ENCODE measurements at places on chromosomes 12 and 14.

GRCh38 chr12:77064896-77065360 is 441 bp downstream of the E2F7 start:
- peak overlapping the region; percentile 87 for H3K4me3 ChIP-seq
- DNase-seq: no peak
- peaks cover 20% of the 10 kb centered on the region for H3K36me3 ChIP-seq
- no peak overlapping the region for H3K27ac ChIP-seq
- H3K4me1 ChIP-seq: peaks cover 4% of the 10 kb centered on the region

DNA sequence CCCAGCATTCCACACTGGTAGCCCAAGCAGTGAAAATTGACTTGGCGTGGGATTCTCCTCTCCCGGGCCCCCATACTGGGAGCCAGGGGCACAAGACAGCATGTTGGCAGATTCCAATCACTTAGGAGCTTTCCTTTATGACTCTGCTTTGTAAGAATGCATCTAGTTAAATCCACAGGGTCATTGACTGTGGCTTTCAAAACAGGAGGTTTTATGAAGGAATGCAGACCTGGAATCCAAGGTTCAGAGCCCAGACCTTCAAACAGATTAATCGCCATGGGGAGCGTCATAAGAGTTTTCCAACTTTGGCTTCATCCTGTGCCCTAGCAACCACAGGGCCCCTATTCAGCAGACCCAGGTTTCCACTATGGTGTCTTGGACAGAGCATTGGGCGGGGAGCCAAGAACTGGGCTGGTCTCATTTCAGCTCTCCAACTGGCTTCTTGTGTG is 76.4 kb upstream of the RMST start:
- peak overlapping the region; percentile 98 for H3K27ac ChIP-seq
- peaks cover 6% of the 10 kb centered on the region for H3K4me1 ChIP-seq
- no peaks in the 10 kb centered on the region for H3K27me3 ChIP-seq
- no peak for DNase-seq
- H3K36me3 ChIP-seq: no peaks in the 10 kb centered on the region

DNA sequence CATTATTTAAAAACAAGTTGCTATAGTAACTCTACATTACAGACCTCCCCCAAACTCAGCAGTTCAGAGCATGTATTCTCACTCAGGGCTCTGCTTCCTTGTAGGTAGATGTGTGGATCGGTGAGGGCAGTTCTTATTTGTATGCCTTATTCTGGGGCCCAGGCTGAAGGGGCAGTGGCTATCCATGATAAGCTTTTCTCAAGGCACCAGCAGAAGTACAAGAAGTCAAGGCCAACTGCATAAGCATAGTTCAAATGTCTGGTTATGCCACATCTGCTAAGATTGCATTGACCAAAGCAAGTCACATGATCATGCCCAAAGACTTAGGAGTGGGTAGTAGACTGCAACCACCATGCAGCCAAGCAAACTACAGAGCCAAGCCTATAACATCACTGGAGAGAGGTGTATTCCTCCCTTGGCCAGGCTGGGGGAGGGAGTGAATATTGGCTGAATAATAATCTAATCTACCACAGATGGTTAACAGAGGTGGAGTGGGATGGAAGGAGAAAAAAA is 4.6 kb downstream of the PSEN1 start:
- no peak for DNase-seq
- H3K27ac ChIP-seq: no peak overlapping the region

GRCh38 chr14:73780896-73781295 is 66.7 kb upstream of the PNMA1 start:
- H3K4me1 ChIP-seq: peaks cover 38% of the 10 kb centered on the region
- no peaks in the 10 kb centered on the region for H3K27me3 ChIP-seq
- H3K36me3 ChIP-seq: peaks cover 3% of the 10 kb centered on the region

GRCh38 chr12:16359512-16360491 is 12.4 kb downstream of the MGST1 start:
- H3K4me3 ChIP-seq: no peak overlapping the region
- H3K4me1 ChIP-seq: no peaks in the 10 kb centered on the region
- no peak overlapping the region for H3K27ac ChIP-seq

DNA sequence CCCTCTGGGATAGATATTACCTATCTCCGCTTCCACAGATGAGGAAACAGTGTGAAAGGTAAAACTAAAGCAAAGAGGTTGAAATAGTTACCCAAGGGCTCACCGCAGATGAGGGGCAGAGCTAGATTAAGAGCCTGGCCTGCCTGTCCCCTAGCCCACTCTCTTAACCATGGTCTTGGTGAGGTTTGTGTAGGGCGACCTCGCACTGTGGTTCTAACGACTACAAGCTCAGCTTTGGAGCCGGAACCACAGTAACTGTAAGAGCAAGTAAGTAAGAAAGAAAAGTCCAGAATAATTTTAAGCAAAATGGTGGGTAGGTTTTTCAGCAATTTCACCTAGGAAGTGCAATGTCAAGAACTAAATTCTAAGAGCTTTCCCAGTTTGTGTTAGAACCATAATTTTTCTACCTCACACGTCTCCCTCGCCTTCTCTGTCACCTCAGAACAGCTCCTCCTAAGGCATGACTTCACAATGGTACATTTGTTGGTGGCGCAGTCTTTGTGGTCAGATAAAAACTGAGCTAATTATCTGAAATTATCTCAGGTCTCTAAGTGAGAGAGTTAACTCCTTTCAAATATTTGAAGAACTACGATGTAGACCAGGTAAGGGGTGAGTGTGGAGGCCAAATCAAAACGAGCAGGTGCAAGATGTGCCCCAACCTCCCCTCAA is 64.8 kb downstream of the DAD1 start:
- H3K4me3 ChIP-seq: no peak overlapping the region
- DNase-seq: no peak
- no peaks in the 10 kb centered on the region for H3K4me1 ChIP-seq
- no peaks in the 10 kb centered on the region for H3K27me3 ChIP-seq

DNA sequence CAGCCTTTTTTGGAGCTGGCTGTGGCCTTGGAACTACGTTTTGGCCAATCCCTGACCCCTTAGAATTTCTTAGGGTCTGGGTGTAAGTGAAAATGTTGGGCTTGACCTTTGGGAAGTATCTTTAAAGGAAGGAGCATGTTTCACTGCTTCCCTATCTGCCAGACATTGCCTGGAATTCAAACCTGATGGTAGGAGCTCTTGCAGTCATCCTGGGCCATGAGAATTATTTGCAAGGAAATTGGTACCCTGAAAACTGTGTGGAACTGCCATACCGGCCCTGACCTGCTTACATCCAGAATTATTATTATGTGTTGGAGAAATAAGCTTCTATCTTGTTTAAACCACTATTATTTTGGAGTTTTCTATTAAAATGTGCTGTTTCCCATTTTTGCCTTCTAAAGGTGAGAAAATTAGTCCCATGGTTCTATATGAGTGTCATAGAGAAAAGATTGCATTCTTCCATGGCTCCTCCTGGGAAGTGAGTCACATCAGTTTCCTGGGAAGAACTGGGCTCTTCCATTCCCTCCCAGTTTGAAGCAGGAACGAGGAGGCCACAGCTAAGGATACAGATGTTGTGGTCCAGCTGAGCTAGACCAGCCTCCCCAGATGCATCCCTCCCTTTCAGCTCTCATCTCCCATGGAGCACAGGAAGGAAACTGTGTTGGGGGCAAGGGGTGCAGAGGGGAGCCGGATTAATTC is 9.5 kb upstream of the PGF start:
- H3K4me3 ChIP-seq: no peak overlapping the region
- H3K27ac ChIP-seq: no peak overlapping the region
- no peaks in the 10 kb centered on the region for H3K36me3 ChIP-seq
- H3K27me3 ChIP-seq: peaks cover 4% of the 10 kb centered on the region

DNA sequence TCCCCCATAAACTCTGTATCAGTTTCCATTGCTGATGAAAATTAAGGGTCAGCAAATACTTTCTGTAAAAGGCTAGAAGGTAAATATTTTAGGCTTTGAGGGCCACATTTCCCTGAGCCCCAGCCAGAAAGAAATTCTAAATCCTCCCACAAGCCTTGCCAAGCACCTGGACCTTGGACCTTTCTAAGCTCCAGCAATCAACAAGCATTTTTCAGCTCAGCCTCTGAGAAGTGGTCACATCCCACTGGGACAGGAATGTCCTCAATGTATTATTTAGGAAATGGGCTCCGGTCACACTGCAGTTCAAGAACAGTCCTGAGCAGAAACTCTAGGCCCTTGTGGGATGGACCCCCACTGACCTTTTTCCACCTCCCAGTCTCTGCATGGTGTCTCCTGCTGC is 55.9 kb downstream of the WSCD2 start:
- peaks cover 15% of the 10 kb centered on the region for H3K27me3 ChIP-seq
- no peak overlapping the region for H3K4me3 ChIP-seq
- no peaks in the 10 kb centered on the region for H3K4me1 ChIP-seq
- DNase-seq: no peak
- no peak overlapping the region for H3K27ac ChIP-seq

DNA sequence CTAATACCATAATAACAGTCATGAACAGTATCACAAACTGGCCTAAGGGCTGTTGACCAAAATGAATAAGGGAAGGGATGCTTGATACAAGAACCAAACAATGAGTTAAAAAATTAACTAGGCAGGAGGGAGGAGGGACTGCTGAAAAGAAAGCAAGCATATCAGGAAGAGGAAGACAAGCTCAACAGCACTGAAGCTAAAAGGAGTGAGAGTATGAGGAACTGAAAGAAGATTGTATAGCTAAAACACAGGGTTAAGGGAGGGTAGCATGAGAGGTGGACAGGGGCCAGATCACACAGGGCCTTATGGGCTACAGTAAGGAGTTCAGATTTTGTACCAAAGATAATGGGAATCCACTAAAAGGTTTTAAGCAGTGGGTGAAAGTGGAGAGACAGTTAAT is 34.1 kb downstream of the ITGA7 start:
- no peaks in the 10 kb centered on the region for H3K36me3 ChIP-seq
- H3K27me3 ChIP-seq: no peaks in the 10 kb centered on the region
- H3K4me1 ChIP-seq: no peaks in the 10 kb centered on the region
- H3K4me3 ChIP-seq: no peak overlapping the region

GRCh38 chr12:108505129-108505528 is 9.9 kb upstream of the FICD start:
- no peaks in the 10 kb centered on the region for H3K36me3 ChIP-seq
- DNase-seq: no peak
- no peaks in the 10 kb centered on the region for H3K4me1 ChIP-seq
